Activated CD4-positive, alpha-beta T cell treated with anti-CD3 and anti-CD28 coated beads, Interleukin-2, amount 10 ng/mL, durations not matched to agents 7 days and 5 days (primary cell): ENCODE measurements at places on chromosomes 2 and 18.

- no peak for DNase-seq
Measured at GRCh38 chr2:33467413-33467812, 9.0 kb upstream of the RASGRP3 start.

GRCh38 chr2:101563849-101564248, 88.9 kb upstream of the RFX8 start:
- no peak for DNase-seq

- peak; percentile 53 for DNase-seq
Measured at GRCh38 chr2:171319164-171319810, 114.5 kb downstream of the METTL8 start.

DNA sequence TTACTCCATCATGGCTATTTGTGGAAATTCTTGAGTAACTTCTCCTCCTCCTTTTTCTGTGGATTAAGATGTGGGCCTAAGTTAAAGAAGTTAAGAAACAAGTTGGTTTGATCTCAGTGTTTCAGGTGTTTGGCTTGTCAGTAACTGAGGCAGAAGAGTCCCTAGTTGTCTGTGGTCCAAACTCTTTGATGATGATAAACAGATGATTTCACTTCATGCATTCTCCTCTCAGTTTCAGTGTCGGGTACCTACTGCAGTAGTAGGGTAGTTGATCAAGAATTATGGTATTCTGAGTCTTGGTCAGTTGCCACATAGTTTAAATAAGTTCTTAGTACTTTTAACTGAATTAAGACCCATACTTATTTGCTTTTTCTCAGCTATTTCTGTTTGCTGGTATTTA, 85.6 kb downstream of the NCOA1 start:
- DNase-seq: no peak

DNA sequence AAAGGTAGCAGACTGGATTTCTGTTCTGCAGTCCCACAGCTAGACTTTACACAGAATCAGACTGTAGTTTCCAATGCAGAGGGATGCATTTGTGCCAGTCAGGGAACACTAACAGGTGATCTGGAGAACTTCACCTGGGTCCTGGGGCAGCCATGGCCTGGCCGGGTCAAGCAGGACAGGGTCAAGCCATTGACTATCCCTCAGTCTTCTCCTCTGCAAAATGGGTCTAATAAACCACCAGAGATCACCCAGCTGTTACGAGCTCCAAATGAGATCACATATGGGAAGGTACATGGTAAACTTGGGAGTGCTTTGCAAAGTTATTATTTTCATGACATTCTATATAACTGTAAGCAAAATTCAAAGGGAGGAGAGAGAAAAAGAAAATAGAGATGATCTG, 294.1 kb downstream of the CDCA7 start:
- DNase-seq: no peak
